ENCODE measurements at places on chromosomes 13 and 19. TPM values are rescaled to one million over a fixed set of nuclear protein-coding genes. Genes with fewer than 3 reads are reported as not detected.

GRCh38 chr13:74931698-74932433 lies 550.1 kb downstream of the TBC1D4 start:
- no peak for DNase-seq

DNA sequence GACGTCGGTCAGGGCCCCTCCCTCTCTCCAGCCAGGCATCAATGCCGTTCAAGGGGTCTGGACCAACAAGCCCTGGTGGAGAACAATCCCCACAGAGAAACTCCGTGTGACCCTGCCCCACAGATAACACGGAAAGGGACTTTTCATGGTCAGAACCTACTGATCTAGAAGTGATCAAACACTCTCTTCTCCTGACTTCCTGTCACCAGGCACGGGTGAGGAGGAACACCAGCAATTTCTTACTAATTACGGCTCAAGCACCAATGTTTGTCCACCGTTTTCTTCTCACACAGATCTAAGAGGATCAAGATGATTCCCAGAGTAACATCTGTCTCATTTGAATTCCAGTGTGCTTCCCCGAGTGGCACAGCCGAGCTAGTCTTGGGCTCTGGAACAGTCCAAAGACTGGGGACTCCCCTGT lies 11.8 kb downstream of the RASA3 start:
- no peak for DNase-seq

GRCh38 chr13:46909042-46909441 lies 12.2 kb upstream of the HTR2A start:
- DNase-seq: no peak

APLP1 gene
- 0.71 TPM for total RNA-seq

TRIM28 gene
- 199 TPM for total RNA-seq

GRCh38 chr13:32408296-32409000 lies 19.5 kb downstream of the N4BP2L1 start:
- DNase-seq: no peak

- no peak for DNase-seq
Observed at GRCh38 chr13:80921541-80921940, 580.6 kb upstream of the SPRY2 start.

GRCh38 chr13:99935772-99936171 lies 35.8 kb downstream of the ZIC5 start:
- DNase-seq: no peak

DNA sequence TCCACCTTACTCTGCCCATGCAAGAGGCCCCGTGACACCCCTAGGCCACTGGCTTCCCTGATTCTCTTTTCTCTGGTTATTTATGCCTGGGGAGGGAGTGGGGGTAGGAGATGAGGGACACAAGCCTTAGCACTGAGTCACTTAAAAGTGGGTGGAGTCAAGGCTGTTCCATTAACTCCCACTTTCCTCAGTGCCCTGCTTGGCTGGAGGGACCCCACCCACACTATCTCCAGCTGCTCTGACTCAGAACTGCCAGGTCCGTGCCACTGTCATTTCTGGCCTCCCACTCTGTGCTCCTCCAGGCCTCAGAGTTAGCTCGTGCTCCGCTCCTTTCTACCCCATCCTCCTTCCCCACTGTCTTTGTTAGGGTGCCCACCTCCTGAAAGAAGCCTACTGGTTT lies 113.4 kb upstream of the UQCRFS1 start:
- no peak for DNase-seq

DNA sequence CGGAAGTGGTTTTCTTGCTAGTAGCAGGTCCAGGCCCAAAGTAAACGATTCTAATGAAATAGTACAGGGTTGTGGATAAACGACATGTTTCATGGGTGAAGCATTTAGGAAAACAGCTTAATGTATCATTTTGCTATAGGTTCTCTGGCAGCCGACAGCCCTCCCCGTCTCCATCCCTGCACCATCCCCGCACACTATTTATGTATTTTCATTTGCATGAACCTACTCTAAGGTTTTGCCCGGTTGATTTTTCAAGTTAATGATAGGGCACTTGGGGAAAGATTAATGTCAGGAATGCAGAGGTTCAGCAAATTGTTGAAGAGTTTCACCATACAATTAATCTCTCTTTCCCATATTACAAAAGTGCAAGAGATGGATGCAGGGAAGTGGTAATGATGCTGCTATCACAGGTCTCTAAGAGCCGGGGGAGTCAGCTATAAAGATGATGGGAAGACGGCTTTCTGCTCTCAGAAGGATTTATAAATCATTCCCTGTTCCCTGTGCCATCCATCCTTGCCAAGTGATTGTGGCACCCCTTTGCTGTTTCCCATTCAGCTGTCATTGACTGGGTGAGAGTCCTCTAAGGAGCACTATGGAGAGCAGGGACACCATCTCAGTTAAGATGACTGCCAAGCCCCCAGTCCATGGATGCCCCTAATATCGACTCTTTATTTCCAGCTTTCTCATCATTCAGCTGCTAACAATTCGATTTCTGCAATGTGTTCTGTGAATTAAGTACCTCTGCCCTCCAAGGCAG lies 186.3 kb downstream of the IRS2 start:
- no peak for DNase-seq

LIM2 gene
- not detected for total RNA-seq

DNA sequence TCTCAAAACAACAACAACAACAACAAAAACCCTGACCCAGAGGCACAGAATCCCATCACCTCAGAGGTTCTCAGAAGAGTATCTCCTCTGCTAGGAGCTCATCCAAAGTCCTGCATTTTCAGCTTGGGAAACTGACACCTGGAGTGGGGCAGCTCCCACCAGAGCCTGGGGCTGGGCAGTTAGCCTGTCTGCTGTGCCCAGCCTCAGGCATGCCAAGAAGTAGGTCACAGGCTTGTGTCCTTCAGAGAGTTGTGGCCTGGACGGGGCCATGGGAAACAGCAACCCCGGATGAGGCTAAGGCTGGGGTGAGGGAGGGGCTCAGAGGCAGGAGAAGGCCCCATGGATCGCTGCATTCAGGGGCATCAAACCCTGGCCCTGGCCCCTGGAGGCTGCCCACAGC lies 2.1 kb downstream of the NDUFS7 start:
- DNase-seq: no peak

- DNase-seq: no peak
Observed at GRCh38 chr13:21322327-21322965, 136.7 kb downstream of the ZDHHC20 start.

GRCh38 chr13:89455741-89456140 lies 1784.6 kb downstream of the SLITRK5 start:
- no peak for DNase-seq

- no peak for DNase-seq
Observed at GRCh38 chr13:37715606-37716015, 117.0 kb upstream of the POSTN start.

DNA sequence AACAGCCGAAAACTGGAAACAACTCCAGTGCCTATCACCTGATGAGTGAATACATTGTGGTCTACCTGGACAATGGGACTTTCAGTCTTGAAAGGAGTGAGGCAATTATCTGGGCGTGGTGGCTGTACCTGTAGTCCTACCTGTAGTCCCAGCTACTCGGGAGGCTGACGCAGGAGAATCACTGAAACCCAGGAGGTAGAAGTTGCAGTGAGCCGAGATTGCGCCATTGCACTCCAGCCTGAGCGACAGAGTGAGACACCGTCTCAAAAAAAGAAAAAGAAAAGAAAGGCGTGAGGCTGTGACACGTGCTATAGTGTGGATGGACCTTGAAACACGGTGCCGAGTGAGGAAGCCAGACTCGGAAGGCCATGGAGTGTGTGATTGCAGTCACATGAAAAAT lies 4.1 kb upstream of the NTN5 start:
- no peak for DNase-seq
